T-helper 17 cell (primary cell): ENCODE measurements at places on chromosomes 7 and 10. TPM values are rescaled to one million over a fixed set of nuclear protein-coding genes. Genes with fewer than 3 reads are reported as not detected.

DNA sequence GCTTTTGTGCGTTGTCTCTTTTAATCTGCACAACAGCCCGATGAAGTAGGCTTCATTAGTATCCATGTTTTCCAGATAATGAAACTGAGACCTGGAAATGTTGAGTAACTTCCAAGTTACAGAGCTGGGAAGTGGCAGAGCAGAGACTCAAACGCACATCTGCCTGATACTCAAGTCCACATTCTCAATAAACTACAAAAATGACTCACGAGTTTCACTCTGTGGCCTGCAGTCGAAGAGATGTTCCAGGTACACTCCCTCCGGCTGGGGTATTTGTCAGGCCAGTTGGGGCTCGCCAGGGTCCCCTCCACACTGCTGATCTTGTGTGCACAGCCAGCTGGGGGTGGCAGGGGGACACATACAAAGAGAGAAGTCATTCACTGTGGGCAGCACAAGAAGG, 17.7 kb upstream of the OPALIN start:
- peaks cover 18% of the 10 kb centered on the region for H3K4me1 ChIP-seq
- H3K4me3 ChIP-seq = no peak overlapping the region
- H3K27me3 ChIP-seq = peaks cover 44% of the 10 kb centered on the region
- peaks cover 4% of the 10 kb centered on the region for H3K36me3 ChIP-seq
- H3K27ac ChIP-seq = no peak overlapping the region

DNA sequence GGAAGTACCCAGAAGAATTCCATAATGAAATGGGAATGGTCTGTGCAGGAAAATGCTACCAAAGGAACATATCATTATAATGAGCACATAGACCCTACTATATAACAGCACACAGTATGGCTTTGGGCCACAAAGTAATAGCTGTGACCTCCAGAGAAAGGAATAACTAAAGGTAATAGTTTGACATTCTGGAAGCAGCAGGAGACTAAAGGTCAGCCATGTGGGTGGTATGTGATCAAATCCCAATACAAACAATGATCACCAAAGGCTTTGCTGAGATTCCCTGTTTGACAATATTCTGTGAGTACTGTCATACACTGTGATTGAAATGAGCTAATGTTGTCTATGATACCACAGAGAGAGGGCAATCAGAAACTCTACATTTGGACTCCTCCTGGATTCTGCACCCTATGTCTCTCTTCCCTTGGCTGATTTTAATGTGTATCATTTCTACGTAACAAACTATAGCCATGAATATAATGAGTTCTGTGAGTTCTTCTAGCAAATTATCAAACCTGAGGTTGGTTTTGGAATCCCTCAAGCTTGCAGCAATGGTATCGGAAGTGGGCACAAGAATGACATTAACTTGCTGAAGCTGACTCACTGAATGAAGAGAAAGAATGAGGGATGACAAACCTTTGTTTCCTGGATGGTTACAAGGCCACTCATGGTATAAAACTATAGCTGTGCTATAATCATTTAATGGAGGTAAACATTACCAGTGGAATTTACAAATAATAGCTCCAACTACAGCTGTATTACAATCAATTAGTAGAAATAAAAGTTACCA, 99.6 kb downstream of the JMJD1C start:
- no peak for DNase-seq
- H3K4me3 ChIP-seq = no peak overlapping the region
- H3K27me3 ChIP-seq = no peaks in the 10 kb centered on the region
- peaks cover 9% of the 10 kb centered on the region for H3K4me1 ChIP-seq
- H3K36me3 ChIP-seq = peaks cover 2% of the 10 kb centered on the region

LBX1 gene
- not detected for total RNA-seq

DNA sequence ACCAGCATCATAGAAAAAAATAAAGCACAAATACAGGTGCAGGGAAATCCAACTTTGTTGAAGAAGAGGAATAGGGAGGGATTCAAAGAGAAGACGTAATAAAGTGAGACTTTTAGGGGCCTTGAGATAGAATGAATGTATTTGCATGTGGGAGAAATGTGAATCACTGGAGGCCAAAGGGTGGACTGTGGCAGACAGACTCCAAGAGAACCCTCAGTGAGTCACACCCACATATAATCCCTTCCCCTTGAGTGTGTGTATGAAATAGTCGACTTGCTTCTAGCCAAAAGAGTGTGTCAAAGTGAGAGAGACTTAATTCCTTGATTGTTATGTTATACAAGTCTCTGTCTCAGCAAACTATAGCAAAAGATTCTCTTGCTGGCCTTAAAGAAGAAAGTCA, 101.3 kb upstream of the GHITM start:
- peaks cover 21% of the 10 kb centered on the region for H3K27me3 ChIP-seq
- no peaks in the 10 kb centered on the region for H3K4me1 ChIP-seq
- DNase-seq = no peak
- no peak overlapping the region for H3K27ac ChIP-seq

DNA sequence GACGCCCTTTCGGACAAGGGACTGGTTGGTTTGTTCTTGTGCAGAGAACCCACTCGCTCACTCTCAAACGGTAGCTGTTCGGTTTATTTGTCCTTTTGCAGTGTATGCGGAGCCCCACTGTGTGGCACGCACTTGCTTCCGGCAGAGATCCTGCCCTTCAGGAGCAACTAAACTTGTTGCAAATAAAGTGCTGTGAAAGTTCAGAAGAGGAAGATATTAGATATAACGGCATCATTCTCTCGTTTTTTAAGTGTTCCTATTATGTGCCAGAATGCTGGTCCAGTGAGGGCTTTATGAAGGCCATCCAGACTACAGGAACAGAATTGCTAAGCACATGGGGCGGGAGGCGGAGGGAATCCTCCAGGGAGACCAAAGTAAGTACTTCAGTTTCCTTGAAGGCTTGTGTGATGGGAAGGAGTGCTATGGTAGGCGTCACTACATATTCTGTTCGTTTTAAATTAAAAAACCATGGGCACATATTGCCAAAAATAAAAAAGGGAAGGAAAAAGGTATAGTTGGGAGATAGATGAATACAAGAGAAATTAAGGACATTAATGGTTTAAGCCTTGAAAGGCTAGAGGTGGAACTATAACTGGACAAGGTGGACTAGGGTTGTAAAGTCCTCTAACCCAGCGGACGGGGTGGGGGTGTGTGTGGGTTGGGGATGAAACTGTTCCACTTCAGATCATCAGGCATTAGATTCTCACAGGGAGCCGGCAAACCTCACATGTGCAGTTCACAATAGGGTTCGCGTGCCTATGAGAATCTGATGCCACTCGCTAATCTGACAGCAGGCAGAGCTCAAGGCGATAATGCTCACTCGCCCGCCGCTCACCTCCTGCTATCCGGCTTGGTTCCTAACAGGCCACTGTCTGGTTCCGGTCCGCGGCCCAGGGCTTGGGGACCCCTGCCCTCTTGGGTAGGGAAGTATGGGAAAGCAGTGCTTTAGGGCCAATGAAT, 704 bp upstream of the ERLIN1 start:
- H3K36me3 ChIP-seq = peaks cover 6% of the 10 kb centered on the region
- H3K27ac ChIP-seq = peak overlapping the region; percentile 98
- no peaks in the 10 kb centered on the region for H3K27me3 ChIP-seq
- H3K4me1 ChIP-seq = peaks cover 53% of the 10 kb centered on the region
- DNase-seq = no peak

DNA sequence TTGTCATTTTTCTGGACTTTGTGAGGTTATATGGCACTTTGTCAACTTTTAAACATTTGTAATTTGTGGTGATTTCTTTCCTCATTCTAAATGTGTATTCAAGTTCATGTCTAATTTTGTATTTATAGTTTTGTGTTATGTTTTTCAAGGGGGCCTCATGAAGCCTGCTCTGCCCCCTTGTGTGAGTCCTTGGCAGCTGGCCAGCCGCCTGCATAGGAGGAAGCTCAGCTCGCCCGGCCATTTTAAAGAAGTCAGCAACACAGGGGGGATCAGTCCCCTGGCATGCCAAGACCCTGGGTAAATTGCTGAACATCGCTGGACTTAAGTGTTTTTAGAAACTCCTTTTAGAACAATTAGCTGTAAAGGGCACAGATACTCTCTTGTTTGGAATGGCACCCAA, 123.0 kb downstream of the ANLN start:
- no peak overlapping the region for H3K4me3 ChIP-seq
- DNase-seq = no peak
- peaks cover 5% of the 10 kb centered on the region for H3K27me3 ChIP-seq
- no peaks in the 10 kb centered on the region for H3K36me3 ChIP-seq

DTX2 gene
- total RNA-seq = 23.6 TPM

DNA sequence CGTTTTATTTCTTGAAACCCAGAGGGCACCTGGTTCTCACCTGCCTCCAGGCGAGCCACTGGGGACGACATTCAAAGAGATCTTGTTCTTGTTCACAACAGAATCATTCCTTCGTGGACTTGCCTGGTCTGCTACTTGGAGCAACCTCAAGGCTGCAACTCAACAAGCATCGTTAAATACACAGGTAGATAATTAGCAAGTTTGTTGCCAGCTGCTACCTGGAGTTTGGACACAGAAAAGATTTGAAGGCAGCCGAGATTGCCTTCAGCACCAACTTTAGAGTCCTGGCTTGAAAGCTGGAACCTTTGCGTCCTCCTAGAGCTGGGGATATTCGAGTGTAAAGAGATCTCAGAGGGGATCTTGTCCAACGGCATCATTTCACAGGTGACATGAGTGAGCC, 89.6 kb upstream of the C7orf33 start:
- DNase-seq = no peak
- H3K27me3 ChIP-seq = peaks cover 40% of the 10 kb centered on the region
- peaks cover 8% of the 10 kb centered on the region for H3K4me1 ChIP-seq
- peak overlapping the region; percentile 15 for H3K4me3 ChIP-seq
- no peaks in the 10 kb centered on the region for H3K36me3 ChIP-seq
